ENCODE measurements at places on chromosomes 7 and 10. TPM values are rescaled to one million over a fixed set of nuclear protein-coding genes. Genes with fewer than 3 reads are reported as not detected.

GRCh38 chr10:6562221-6562620, 17.9 kb downstream of the PRKCQ start:
- DNase-seq: no peak

The AOC1 gene
- 62.4 TPM for polyA plus RNA-seq

DNA sequence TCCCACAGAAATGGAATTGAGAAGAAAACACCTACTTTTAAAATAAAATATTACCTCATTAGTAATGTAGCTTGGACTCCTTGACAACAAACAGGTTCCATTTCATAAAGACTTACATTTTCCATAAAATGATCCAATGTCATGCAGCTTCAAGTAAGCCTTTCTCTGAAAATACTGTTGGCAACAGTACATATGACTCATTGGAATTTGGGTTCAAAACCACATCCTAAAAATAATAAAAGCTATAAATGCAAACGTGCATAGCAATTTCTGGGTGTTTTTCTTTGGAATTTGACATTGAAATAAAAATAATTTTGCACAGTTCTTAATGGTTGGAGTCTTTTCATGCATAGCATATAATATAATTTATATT, 47.9 kb downstream of the FHIP2A start:
- no peak for DNase-seq

- no peak for DNase-seq
These were observed 7.3 kb downstream of the UROS start for GRCh38 chr10:125815764-125816163.

The SLC16A9 gene
- polyA plus RNA-seq: 61.9 TPM

The ADGRA1 gene
- 1.2 TPM for polyA plus RNA-seq

GRCh38 chr10:75877877-75878276, 446.5 kb downstream of the LRMDA start:
- DNase-seq: no peak

- DNase-seq: no peak
These were observed 379.1 kb downstream of the ADRA2A start for GRCh38 chr10:111455776-111456426.

- no peak for DNase-seq
These were observed 17.2 kb downstream of the STAMBPL1 start for GRCh38 chr10:88896994-88897853.

The CRTAC1 gene
- 19.1 TPM for polyA plus RNA-seq

DNA sequence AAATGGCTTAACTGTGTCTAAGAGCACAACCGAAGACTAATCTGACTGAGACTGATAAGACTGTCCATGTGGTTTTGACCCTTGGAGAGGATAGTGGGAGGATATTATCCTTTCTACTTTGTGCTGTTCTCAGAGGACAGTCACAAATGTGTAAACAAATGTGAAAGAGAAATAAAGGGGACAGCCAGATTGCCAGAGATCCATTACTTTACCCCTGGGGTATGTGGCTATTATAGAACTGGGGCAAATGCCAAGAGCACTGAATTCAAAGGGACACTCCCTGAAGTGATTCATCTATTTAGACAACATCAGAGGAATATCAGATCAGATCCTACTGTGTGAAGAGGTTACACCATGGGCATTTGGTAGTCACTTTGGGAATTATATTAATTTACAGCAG, 154.7 kb downstream of the RNLS start:
- no peak for DNase-seq

GRCh38 chr7:25947669-25948516, 204.1 kb upstream of the NFE2L3 start:
- DNase-seq: no peak

DNA sequence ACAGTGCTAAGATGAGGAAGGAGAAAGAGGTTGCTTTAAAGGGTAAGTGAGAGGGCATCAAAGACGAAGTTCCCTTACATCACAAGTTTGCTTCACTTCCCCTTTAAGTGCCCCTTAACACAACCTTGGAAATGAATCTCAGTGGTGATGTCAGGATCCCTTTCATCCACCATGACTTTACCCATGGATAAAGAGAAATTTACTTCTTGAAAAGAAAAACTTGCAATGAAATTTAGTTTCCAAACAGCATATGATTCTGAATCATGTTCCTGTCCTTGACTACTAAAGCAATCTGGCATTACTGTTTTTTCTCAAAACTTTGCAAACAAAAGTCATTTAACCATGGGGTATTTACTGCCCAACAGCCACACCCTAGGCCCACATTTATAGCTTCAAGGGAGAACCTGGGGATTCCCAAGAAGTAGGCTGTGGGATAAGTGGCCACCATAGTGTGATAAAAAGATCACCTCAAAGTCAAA, 135.9 kb downstream of the ITGB8 start:
- DNase-seq: no peak

GRCh38 chr7:19101472-19101871, 16.0 kb downstream of the TWIST1 start:
- DNase-seq: no peak

The PIK3CG gene
- polyA plus RNA-seq: 2.9 TPM

The HECW1 gene
- 6.8 TPM for polyA plus RNA-seq

GRCh38 chr7:98297626-98298286, 16.3 kb downstream of the BRI3 start:
- DNase-seq: no peak

- peak; percentile 63 for DNase-seq
These were observed 159.6 kb downstream of the PARD3 start for GRCh38 chr10:34655286-34656170.

The MPP7 gene
- polyA plus RNA-seq: 7.7 TPM

DNA sequence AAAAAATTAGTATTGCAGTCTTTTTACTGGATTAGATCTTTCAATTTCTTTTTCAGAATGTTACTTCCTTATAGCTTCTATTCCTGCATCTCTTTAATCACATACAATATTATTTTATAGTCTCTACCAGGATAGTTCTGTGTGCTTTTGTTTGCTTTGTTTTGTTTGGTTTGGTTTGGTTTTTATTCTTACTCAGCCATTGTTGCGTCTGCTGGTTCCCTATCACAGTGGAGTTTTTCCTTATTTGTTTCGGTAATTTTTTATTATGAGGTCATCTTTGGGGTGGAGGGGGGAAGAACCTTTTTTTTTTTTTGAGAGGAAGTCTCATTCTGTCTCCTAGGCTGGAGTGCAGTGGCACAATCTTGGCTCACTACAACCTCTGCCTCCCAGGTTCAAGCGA, 9.0 kb upstream of the BAIAP2L1 start:
- no peak for DNase-seq

The AKR1C8 gene
- polyA plus RNA-seq: 0.13 TPM

The SHH gene
- polyA plus RNA-seq: 2.6 TPM

DNA sequence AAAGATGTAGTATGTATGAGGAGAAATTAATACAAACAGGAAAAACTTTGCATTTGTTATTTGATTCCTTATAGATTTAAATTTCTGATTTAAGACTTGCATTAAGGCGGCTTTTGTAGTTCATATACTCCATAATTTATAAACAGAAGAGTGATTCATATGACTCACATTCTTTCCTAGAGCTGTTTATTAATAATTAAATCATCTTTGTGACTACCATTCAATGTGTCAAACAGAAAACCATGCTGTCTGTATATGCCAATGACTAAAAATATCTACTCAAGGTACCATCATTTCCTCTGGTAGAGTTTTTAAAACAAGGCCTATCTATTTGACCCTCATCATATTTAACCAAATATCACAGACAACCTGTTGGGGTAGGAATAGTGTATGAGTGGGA, 501.7 kb downstream of the PARD3 start:
- DNase-seq: no peak

DNA sequence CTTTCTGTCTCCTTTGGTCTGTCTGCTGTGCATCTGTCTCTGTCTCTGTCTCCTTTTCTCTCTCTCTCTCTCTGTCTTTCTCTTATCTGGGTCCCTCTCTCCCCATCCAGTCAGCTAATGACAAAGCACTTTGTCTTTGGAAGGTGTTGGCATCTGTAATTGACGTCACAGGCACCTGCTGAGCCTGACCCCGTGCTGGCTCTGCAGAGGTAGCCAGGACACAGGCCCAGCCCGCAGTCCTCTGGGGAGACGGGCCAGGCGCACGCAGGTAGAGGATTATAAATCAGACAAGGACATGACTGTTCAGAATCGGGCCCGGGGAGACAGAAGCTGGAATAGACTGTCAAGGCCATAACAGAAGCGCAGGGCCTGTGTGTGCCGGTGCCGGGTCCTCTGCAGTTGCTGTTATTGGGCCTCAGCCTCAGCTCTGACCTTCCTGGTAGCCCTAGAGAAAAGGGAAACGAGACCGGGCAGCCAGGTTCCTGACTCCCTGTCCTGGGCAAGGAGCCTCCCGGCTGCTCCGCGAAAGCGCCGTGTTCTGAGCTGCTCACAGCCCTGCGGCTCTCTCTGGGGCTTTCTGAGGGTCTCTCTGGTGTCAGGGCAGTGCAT, 10.7 kb upstream of the PSMG3 start:
- DNase-seq: no peak

DNA sequence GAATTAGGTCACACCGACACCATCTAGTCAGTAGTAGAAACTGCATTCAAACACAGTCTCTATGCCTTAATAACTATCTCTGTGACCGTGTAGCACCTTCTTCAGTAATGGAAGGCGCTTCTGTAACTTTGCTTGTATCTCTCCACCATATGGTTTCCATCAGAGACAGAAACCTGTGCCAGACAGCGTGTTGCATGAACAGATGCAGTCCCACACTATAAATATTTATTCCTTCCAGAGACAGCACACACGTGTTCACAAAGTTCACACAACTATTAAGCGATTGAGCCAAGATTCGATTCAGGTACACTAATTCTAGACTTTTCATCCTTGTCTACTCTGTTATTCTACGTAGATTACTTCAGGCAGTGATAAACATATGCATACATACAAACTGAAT, 873.9 kb upstream of the MBL2 start:
- DNase-seq: no peak

DNA sequence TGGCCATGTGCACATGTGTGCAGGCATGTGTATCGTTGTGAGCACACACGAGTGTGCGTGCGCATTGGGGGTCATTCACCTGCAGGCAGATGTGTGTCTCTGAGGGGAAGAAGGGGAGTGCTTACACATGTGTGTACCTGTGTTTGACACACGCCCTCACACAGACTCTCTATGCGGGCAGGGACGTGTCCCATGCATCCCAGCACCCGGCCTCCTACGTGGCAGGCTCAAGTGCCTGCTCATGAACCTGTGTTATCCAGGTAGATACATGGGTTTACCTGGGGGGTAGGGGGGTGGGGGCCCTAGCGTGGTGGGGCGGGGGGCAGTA, 18.6 kb downstream of the KCP start:
- DNase-seq: no peak

- no peak for DNase-seq
These were observed 160.1 kb downstream of the NEURL1 start for GRCh38 chr10:103653581-103654037.

- no peak for DNase-seq
These were observed 13.1 kb upstream of the MRC1 start for GRCh38 chr10:17795813-17796594.

DNA sequence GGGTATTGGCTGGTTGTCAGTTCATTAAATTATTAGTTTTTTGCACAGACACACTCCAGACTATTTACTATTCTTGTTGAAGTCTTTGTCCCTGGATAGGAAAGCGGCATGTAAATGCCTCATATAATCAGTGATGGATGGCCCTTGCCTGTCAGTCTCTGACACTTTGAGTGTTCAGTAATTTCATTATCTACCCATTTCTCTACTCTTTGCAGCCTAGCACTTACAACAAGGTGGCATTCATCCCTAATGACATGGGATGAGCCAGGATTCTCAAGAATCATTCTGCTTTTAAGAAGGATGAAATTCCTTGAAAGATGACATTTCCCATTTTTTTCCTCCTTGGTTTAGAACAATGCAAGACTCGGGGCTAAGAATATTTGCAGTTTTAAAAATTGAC, 155.7 kb downstream of the SORCS3 start:
- no peak for DNase-seq
